G401 (cell line): ENCODE measurements at places on chromosomes 7 and 10. TPM values are rescaled to one million over a fixed set of nuclear protein-coding genes. Genes with fewer than 3 reads are reported as not detected.

DNA sequence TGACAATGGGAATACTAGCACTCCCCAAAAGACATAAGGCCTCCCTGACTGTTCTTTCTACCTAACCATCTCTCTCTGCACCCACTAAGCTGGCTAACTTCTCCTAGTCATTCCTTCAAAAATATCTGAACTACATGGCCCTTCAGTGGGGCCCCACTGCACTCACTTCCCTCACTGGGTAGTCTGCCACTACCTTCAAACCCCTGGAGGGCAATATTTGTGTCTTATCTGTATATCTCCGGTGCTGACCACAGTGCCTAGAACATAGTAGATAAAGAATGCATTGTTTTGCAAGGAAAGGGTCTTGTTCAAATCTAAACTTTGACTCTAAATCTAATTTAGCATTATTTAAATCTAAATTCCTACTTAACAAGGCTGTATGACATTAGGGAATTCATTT, 44.3 kb downstream of the CACUL1 start:
- DNase-seq, result no peak

TUBB8 gene
- 1.1 and 1.4 TPM in 2 replicates for total RNA-seq

GRCh38 chr7:11193131-11193867, 219.6 kb downstream of the PHF14 start:
- no peak for DNase-seq

- DNase-seq, result peak; percentile 71
Measured at GRCh38 chr10:11515596-11516430, 95.6 kb downstream of the USP6NL start.

- peak; percentile 63 for DNase-seq
Measured at GRCh38 chr7:108613147-108613948, 43.7 kb downstream of the DNAJB9 start.

AP5Z1 gene
- 53.5 and 56.9 TPM in 2 replicates for total RNA-seq

HIBADH gene
- total RNA-seq, result 96.8 and 105 TPM in 2 replicates

ZMIZ1 gene
- total RNA-seq, result 2.3 and 5.0 TPM in 2 replicates

RPP38 gene
- 3.4 and 12.9 TPM in 2 replicates for total RNA-seq

RARRES2 gene
- total RNA-seq, result 5.0 and 5.9 TPM in 2 replicates

- no peak for DNase-seq
Measured at GRCh38 chr7:36896956-36897590, 172.8 kb upstream of the AOAH start.

CACNB2 gene
- not detected in 2 replicates for total RNA-seq

CHRM2 gene
- total RNA-seq, result under 0.01 and 0.06 TPM in 2 replicates

AZGP1 gene
- 1.1 TPM in 1 of 2 replicates, not detected in the other for total RNA-seq

DNA sequence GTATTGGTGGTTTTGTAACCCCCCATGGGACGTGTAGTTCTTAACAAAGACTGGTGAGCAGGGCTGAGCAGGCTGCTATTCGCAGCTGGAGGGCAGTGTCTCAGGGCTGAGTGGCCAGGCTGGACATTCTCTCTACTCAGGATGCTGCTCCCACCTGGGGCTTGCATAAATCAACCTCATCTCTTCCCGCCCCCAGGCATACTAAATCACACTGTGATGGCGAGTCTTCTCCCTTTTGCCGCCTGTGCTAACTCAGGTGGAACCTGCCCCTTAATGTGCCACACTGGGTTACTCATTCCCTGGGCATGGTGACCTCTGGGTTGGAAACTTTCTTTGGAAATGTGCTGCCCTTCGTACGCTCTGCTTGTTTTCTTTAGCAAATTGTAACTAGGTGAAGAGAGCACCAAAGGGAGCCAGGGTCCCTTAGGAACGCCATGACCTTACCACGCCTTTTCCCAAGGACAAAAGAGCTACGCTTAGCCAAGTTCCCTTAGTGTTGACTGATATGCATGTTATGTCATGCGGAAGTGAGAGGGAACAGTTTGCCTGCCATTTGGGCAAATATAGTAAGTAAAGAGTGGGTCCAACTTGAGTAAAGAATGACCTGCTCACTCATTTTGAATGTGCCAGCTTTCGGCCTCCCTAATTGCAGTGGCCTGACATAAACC, 40.4 kb upstream of the COBL start:
- no peak for DNase-seq

DNA sequence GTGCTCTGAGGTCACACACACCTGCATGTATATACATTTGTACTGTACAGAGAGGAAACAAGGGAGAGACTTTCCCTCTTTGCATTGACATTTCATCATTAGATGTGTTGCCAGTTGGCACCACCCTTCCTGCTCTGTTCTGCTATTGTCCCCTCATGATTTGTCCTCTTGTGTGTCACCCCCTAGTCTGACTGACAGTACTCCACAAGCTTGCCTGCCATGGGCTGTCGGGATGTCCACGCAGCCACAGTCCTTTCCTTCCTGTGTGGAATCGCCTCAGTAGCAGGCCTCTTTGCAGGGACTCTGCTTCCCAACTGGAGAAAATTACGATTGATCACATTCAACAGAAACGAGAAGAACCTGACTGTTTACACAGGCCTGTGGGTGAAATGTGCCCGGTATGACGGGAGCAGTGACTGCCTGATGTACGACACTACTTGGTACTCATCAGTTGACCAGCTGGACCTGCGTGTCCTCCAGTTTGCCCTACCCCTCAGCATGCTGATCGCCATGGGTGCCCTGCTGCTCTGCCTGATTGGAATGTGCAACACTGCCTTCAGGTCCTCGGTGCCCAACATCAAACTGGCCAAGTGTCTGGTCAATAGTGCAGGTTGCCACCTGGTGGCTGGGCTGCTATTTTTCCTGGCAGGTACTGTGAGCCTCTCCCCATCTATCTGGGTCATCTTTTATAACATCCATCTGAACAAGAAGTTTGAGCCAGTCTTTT, 9.4 kb downstream of the CLDN12 start:
- no peak for DNase-seq

DNA sequence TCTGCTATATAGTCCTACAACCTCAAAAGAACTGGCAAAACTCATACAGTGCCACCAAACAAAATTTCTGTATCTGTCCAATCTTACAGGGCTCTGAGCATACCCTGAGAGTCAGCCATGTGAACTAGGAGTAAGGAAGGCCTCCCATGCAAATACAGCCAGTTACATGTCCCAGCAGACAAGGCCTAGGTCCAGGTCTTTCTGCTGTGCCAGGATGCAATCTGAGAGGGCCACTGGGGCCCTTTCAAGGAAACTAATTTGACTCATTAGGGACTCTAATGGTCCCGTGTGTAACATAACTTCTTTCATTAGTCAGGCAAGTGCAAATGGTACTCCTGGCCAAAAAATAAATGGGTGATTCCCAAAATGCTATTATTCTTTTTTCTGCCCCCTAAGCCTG, 17.9 kb upstream of the HIBADH start:
- DNase-seq, result no peak

CUBN gene
- 0.06 and 0.07 TPM in 2 replicates for total RNA-seq

ARHGEF35 gene
- total RNA-seq, result not detected in 2 replicates

DNA sequence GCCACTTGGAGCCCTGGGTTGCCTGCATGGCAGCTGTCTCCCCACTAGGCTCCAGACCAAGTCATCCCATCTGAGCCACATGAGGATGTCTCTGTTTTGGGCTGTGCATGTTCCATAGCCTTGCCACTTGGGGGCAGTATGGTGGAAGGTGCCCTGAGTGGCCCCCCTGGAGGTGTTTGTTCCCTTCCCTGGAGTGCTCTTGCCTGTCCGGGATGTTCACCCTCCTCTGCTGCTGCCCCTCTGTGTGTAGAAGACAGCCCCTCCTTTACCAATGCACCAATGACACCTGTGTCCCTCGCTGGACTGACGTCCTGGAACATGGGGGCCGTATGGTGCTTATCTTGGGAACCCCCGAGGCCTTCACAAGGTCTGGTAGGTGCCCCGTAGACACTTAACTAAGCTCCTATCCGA, 100.2 kb downstream of the ACTR3B start:
- DNase-seq, result no peak

TAS2R4 gene
- total RNA-seq, result not detected in 2 replicates

GRCh38 chr7:65004575-65004974, 1.9 kb downstream of the ERV3-1 start:
- DNase-seq, result no peak

- DNase-seq, result no peak
Measured at GRCh38 chr10:128875030-128875744, 591.9 kb upstream of the MGMT start.

LRRC17 gene
- 0.58 and 2.1 TPM in 2 replicates for total RNA-seq

GRCh38 chr10:121087129-121087528, 236.0 kb downstream of the WDR11 start:
- DNase-seq, result no peak

SPDYE1 gene
- not detected in 2 replicates for total RNA-seq

TSPAN12 gene
- total RNA-seq, result 0.80 TPM in 1 of 2 replicates, not detected in the other

PTPRZ1 gene
- total RNA-seq, result not detected in 2 replicates

PON3 gene
- total RNA-seq, result not detected in 2 replicates

DNA sequence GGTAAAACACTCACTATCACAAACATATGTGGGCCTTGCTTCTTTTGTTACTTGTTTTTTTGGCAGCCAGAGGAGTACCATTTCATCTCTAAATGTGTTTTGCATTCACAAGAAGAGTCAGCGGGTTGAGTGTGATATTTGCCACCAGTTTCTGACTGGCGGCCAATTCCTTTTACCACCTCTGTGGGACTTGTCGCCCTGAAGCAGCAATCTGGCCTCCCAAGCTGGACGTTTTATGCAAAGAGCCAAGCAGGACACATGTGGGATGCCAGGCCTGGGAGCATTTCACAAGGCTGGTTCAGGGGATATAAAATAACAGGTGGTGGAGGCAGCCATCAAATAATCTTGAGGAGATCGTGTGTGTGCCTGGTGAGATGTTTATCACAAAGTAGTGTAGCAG, 61.8 kb upstream of the TRIL start:
- peak; percentile 92 for DNase-seq

PTPRN2 gene
- not detected in 2 replicates for total RNA-seq

TEX36 gene
- total RNA-seq, result not detected in 2 replicates

DNA sequence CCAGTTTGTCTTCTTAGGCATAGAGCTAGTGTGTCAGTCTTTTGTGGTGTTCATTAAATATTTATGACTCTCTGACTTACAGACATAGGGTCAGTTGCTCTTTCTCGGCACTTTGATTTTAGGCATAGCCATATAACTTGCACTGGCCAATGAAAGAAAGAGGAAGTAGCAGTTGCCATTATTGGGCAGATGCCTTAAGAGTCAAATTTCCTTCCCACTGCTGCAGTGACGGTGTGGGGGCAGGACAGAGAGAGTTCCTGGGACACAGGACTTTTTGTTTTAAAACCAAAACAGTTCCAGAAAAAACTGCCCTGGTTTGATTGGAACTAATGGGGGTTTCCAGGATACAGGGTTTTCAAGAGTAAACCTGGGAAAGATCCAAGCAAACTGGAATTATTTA, 60.2 kb upstream of the PHF14 start:
- no peak for DNase-seq

DNA sequence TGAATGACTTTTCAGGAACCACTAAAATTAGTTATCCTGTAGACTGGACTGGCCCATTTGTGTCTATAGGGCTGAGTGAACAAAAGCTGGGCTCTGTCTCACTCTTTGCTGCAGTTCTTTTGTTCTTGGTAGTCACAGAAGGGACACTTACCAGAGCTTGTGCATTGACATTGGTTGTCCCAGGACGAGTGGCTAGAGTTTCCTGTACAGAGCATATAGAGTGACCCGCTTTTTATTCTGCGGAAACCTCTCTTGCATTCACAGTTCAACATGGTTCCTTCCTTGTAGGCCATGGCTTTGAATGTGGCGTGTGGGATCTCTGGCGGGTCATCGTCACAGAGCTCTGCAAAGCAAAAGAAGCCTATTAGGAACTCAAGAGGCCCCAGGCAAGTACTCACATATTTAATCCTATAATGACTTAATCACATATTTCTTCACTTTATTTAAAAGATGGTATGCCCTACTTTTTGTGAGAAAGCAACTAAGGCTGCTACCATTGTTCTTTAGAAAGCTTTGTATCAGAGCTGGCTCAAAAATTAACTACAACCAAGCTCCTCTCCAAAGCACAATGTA, 36.4 kb downstream of the IL2RA start:
- DNase-seq, result no peak

GRCh38 chr7:148492157-148492860, 98.3 kb upstream of the C7orf33 start:
- DNase-seq, result no peak

PTF1A gene
- not detected in 2 replicates for total RNA-seq

EMX2 gene
- total RNA-seq, result not detected in 2 replicates
